Body of pancreas (tissue), 4 donors: ENCODE measurements at places on chromosomes 7 and 10. TPM values are rescaled to one million over a fixed set of nuclear protein-coding genes. Genes with fewer than 3 reads are reported as not detected.

MMS19 gene
- total RNA-seq: 44.6 TPM

TFR2 gene
- total RNA-seq: not detected

RBP3 gene
- not detected for total RNA-seq

HPSE2 gene
- total RNA-seq: not detected

CCAR1 gene
- 30.9 TPM for total RNA-seq

SERPINE1 gene
- total RNA-seq: 36.3 TPM

IL6 gene
- total RNA-seq: 2.9 TPM

TSPAN15 gene
- total RNA-seq: 20.0 TPM

DNA sequence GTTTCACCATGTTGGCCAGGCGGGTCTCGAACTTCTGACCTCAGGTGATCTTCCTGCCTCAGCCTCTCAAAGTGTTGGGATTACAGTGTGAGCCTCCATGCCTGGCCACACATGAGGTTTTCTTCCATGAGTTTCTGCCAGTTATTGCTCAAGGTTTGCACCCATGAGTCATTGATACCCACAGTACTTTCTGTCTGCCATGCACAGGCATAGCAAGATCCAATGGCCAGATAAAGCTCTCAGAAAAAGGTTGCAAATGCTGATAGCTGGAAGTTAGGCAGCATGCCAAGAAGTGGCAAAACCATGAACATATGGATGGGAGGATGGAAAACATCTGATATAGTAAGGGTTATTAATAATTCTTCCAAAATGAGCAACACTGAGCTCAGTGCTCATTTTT lies 298.7 kb upstream of the NRG3 start:
- DNase-seq: no peak

- DNase-seq: no peak
These were observed 4.9 kb upstream of the CHST12 start for GRCh38 chr7:2398506-2398905.

GRCh38 chr7:123673752-123674398 lies 18.2 kb downstream of the LMOD2 start:
- DNase-seq: no peak

- DNase-seq: no peak
These were observed 1.5 kb downstream of the STX1A start for GRCh38 chr7:73717991-73718405.

DNA sequence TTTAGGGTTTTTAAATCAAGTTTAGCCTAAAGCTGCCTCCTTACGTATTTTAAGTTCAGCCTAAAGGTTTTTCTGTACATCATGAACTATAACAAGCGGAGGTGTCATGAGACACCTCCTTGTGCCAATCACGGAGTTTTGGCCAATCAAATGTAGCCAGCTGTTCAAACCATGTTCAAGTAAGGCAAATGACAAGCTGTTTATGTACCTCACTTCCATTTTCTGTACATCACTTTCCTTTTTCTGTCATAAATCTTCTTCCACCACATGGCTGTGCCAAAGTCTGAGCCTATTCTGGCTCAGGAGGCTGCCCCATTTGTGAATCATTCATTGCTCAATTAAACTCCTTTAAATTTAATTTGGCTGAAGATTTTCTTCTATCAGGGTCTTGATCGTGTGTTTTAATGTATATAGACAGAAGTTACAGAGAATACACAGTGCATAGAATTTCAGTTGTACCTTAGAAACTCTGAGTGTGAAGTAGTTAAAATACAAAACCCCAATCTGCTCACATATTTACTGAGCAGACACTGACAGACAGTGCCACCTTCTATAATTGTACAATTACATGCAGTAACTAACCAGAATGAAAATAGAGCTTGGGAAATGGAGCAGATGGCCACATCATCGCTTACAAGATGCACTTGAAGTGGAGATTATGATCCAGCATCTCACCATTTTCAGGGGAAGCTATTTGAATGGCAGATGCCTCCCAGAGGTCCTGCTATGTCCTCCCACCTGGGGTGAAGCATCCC lies 76.9 kb upstream of the LANCL2 start:
- no peak for DNase-seq

- DNase-seq: peak; percentile 78
These were observed 384 bp upstream of the TMEM229A start for GRCh38 chr7:124033095-124033806.

DNA sequence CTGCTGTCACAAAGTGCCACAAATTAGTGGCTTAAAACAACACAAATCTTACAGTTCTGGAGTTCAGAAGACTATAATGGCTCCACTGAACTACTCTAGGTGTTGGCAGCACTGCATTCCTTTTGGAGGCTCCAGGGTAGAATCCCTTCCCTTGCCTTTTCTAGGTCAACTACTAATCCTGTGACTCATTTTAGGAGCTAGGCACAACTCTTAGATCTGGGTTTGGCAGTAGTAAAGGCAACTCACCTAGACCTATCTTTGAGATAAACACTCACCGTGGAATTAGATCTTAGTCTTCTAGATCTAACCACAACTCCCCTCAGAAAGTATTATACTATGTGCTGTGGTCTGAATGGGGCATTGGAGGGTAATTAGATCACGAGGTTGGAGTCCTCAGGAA lies 60.4 kb downstream of the ANKIB1 start:
- DNase-seq: no peak

- DNase-seq: peak; percentile 20
These were observed 98.4 kb downstream of the PIP4K2A start for GRCh38 chr10:22615819-22616499.

DNA sequence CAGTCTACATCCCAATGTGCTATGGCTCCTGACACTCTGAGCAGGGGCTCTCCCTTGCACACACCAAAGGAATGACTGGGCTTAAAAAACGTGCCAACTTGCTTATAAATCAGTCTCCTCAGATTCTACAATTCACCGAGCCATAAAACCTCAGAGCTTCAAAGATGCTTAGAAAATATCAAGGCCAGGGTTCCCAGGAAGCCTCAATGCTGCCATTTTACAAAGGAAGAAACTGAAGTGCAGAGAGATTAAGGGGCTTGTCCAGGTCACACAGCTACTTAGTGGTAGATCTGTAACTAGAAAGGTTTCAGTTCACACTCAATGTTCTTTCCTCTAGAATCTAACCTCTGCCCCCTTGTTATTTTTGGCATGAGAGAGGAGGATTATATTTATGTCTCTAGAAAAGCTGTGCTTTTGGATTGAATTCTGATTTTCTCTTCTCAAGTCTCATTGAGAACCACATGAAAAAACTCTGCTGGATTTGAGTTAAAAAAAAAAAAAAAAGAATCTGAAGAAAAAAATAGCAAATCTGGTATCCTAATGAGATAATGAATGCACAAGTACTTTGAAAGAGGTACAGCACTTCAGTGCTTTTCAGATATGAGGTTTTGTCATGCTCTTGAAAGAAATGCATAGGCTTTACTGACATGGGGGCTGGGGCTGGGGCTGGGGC lies 22.3 kb upstream of the TSPAN33 start:
- DNase-seq: no peak

- no peak for DNase-seq
These were observed 119.4 kb downstream of the LRRC18 start for GRCh38 chr10:48820231-48820630.

DNA sequence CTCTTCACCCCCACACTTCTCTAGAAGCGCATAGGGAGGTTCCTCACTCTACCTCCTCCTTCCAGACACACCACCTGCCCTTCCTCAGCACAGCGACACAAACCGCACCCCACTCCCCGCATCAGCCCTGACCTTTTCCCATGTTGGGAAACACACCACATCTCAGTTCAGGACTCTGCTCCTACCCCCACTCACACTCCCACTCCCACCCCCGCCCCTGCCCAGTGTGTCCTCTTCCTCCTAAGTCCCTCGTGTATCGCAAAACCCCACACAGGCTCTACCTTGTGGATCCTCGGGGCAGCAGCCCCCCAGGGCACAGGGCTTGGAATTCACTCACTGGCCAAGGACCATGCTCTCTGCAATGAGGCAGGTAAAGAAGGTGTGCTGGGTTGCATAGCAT lies 4.2 kb upstream of the AOC1 start:
- no peak for DNase-seq

- DNase-seq: no peak
These were observed 96.5 kb downstream of the BTRC start for GRCh38 chr10:101450277-101451080.

GRCh38 chr10:100146875-100147650 lies 38.8 kb downstream of the ERLIN1 start:
- no peak for DNase-seq

DNA sequence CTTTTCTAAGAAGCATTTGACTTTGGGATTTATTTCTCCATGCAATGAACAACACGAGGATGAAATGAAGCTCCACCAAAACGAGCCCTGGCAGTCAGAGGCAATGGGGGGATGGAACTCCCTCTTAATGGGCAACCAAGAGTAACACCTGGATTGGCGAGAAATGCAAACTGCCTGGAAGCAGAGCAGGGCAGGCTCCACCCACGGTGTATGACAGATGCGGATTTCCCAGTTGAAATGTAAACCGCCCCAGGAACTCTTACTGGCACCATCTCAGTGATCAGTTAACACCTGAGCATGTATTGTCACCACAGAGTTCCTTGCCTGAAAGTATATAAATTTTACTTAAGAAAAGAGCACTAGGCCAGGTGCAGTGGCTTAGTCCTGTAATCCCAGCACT lies 47.3 kb upstream of the AUTS2 start:
- peak; percentile 12 for DNase-seq

GRCh38 chr7:12719141-12719919 lies 31.9 kb downstream of the ARL4A start:
- no peak for DNase-seq

GRCh38 chr7:20653636-20654035 lies 38.2 kb downstream of the ABCB5 start:
- DNase-seq: no peak

DNA sequence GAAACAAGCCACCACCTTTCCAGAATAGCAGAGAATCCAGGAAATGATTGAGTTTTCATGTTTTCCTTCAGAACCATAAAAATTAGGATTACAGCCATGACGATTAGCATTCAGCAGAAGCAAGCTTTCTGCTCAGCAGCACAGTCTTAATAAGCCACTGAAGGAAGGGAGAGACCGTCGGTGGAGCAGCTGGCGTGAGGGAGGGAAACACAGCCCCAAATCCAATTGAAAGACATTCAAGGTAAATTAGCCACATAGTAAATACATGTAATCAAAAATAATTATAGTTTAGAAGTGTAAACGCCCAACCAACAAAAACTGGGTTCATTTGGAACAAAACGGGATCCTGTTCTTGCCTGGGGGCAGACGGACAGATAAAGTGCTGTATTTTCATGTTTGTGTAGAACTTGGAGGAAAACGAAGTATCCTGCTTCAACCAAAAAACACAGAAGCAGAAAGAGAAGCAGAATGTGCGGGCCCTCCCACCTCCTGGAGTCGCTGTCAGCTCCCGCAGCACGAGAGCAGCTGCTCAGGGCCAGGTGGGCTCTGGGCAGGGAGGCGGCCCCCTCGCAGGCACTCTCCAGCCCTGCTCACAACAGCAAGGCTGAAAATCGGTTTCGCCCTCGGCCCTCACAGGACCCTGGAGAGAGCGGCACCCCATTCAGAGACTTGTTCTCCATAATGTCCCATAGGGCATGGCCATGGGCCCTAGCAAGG lies 84.9 kb downstream of the TCERG1L start:
- DNase-seq: no peak

DNA sequence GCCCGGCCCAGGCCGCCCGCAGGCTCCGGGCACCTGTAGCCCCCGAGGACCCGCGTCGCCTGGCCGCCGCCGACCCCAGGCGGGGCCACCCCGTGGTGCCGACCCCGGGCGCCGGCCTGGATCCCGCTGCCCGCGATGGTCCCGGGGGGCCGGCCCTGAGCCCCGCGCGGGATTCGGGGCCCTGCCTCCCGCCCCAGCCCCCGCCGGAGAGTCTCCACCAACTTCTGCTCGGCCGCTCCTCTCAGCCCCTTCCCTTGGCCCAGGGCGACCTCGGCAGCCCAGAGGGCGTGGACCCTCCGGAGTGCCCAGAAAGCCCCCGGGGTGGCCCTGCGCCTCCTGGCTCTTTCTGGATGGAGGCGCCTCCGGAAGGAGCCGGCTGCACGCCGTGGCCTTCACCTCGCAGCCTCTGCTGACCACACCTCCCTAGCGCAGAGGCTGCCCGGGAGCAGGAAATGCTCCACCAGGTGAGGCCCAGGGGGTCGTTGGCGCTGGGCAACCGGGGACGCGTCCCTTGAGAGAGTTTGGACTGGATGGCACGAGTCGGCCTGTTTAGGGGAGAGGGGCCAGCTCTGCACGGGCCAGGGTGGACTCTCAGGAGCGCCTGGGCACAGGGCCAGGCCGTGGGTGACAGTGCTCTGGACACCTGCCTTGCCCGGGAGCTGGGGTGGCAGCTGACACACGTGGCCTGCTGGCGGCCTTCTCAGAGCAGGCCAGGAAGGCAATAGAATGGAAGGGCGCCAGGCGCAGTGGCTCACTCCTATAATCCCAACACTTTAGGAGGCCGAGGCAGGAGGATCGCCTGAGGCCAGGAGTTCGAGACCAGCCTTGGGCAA lies 529 bp downstream of the ZNF853 start:
- peak; percentile 78 for DNase-seq

GRCh38 chr7:152137476-152138025 lies 112.1 kb downstream of the GALNT11 start:
- DNase-seq: no peak

GRCh38 chr10:60358282-60358681 lies 31.4 kb downstream of the ANK3 start:
- DNase-seq: no peak

DNA sequence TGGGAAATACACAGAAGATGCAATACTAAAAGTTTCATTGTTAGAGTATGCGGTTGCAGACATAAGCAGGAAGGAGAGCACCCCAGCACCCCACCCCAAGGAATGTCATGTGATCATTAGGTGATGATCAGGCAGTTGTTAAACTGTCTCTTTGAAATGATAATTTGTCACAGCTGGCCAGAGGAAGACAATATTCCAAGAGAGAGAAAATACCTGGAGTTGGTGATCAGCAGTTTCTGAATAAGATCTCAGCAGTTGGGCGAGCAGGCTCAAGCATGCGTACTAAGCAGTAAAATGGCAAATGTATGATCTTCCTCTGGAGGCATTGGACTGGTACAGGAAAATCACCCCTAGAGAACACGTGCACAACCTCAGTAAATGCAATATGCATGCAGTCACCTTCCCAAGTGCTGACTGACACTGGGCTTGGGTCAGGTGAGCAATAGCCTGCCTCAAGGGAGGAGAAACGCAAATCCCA lies 250.1 kb upstream of the MBL2 start:
- no peak for DNase-seq

- no peak for DNase-seq
These were observed 17.9 kb downstream of the BCAP29 start for GRCh38 chr7:107597953-107598352.
